ENCODE measurements at places on chromosomes 6 and 20. TPM values are rescaled to one million over a fixed set of nuclear protein-coding genes. Genes with fewer than 3 reads are reported as not detected.

HLA-DQB1 gene
- not detected for total RNA-seq

- DNase-seq: no peak
Measured at GRCh38 chr6:43377710-43378229, 8.3 kb upstream of the ZNF318 start.

DNA sequence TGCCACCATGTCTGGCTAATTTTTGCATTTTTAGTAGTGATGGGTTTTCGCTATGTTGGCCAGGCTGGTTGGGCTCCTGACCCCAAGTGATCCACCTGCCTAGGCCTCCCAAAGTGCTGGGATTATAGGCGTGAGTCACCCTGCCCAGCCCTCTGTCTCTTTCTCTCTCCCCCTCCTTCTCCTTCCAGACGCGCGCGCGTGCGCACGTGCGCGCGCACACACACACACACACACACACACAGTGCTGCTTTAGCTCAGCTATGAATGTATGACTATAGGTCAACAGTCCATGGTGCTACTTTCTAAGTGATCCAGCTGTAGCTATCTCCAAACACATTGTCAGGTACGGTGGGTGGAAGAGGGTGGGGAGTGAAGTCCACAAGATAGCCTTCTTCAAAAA, 449.5 kb downstream of the PHF3 start:
- no peak for DNase-seq

HDAC2 gene
- 163 TPM for total RNA-seq

- peak; percentile 67 for DNase-seq
Measured at GRCh38 chr6:91299544-91300491, 712.9 kb upstream of the MAP3K7 start.

MEP1A gene
- not detected for total RNA-seq

ESF1 gene
- total RNA-seq: 5.9 TPM

DNA sequence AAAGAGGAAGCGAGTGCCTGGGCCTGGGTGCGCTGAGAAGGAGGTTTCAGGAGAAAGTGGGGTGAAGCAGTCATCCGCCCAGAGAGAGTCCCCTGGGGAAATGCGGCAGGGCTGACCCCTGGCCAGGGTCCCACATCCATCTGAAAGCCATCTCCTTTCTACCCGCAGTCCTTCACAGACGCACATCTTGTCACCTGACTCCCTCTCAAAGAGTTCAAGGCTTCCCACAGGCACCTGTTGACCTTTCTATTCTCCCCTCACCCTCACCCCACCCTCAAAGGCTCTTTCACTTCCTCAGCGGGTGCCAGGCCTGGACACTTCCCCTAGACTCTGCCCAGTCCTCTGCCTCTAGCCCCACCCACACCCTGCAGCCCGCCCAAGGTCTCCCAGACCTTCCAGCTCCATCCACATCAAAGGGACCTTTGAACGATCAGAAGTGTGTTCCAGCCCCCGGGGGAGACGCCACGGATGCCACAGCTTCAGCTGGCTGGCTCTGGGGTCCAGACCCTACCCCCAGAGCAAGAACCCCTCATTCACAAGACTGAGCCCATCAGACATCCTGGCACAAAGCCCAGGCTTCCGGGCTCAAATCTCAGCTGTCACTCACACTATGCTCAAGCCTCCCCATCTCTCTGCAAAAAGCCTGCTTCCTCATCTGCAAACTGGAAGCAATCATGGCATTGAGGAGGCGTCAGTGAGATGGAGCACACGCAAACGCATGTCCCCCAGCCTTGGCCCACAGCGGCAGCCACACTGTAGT, 2.1 kb downstream of the CTSZ start:
- no peak for DNase-seq

TTK gene
- total RNA-seq: 173 TPM

NOX3 gene
- not detected for total RNA-seq

GRCh38 chr6:74050921-74051320, 354.9 kb downstream of the CD109 start:
- no peak for DNase-seq

GRCh38 chr20:10739566-10739965, 65.8 kb upstream of the JAG1 start:
- DNase-seq: no peak

DSE gene
- total RNA-seq: 5.4 TPM

GRCh38 chr20:1888796-1889463, 6.3 kb upstream of the SIRPA start:
- no peak for DNase-seq

CTAGE9 gene
- total RNA-seq: not detected

DNA sequence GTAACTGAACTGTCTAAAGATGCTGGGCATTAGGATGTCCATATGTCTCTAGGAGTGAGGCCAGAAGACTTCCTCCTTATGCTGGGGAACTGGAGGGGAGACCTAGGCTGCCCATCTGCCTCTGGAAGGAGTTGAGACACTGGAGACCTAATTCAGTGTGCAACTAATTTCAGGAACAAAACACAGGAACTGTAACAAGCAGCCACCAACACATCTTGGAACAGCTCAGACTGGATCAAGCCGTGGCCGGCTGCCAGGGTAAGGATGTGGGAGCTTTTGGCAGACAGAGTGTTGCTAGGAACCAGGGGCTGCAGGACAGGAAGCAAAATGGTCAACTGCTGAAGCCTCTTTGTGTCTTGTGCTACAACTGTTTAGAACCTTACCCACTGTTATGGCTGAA, 16.4 kb upstream of the MAS1 start:
- DNase-seq: peak; percentile 77

DNA sequence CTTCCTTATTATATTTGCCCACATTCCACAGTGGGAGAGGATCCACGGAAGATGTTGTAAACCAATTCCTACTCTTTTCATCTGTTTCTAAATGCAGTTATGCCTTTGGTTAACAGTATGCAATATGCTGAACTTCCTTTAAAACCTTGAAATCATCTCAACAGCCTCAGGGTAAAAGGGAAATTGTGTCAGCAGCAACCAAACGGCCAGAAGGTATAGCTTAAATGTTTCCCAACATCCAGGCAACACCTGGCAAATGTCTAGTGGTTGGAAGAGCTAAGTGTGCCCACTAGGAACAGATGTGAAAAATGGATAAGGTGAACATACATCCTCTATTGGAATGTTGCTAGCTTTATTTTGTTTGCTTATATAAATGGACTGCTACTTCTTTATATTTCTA, 164.8 kb downstream of the FAXC start:
- no peak for DNase-seq

DNA sequence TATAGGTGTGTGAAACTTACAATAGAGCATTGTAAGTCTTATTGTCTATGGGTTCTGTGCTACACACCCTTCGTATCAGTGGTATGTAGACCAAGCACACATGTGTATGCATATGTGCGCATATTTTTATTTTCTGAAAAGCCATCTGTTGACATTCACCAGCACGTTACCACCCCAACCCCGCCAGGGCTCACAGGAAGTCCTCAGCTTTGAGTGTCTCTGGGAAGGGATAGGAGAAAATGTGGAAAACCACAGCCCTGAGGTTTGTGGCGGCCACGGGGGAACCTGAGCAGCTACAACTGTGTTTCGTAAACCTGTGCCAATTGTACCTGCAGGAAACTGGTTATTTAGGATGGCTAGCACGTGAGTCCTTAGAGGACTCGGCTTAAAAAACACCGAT, 123.3 kb upstream of the PHACTR3 start:
- DNase-seq: no peak

- DNase-seq: no peak
Measured at GRCh38 chr6:42710316-42710715, 12.1 kb downstream of the PRPH2 start.

GLP1R gene
- total RNA-seq: not detected

GRCh38 chr6:88698661-88699060, 264.8 kb downstream of the RNGTT start:
- no peak for DNase-seq

- DNase-seq: no peak
Measured at GRCh38 chr20:53281557-53282117, 309.5 kb downstream of the TSHZ2 start.

REM1 gene
- not detected for total RNA-seq

GRCh38 chr6:98516866-98517265, 317.5 kb upstream of the POU3F2 start:
- no peak for DNase-seq

GRCh38 chr20:58584051-58584824, 66.8 kb upstream of the STX16 start:
- no peak for DNase-seq

- DNase-seq: no peak
Measured at GRCh38 chr6:51468704-51469103, 618.7 kb downstream of the PKHD1 start.

DNA sequence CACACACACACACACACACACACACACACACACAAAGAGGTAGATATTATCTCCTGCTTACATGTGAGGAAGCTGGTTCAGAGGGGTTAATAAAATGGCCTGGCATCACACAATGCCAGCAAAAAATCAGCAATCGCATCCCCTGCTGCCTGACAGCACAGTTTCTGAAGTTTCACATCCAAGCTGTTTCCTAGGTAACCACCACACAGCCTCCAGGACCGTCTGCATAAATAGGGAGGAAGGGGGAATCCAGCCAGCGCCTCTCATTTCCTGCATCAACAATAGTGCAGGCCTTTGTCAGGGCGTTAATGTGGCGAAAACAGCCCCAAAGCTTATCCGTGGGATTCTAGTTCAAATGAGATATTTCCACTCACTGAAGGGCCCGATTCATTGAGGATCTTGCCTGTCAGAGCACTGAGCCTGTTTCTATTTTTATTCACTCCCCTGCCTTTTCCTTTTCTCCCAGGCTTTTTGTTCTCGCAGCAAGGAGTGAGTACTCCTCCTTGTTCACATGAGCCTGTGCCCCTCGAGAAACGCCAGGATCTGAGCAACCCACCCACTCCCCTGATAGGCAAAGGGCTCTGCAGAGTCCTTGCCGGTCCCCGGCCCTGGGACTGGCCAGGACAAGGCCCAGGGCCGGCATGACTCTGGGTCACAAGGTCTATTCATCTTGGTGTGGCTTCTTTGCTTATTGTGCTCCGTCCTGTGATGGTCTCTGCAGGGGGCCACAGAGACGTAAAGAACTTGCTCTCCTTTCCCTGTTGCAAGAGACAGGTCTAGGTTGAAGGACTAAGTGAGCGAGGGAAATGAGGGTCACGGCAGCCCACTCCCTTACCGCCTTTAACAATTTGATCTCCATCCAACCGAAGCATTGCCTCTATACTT, 32.7 kb downstream of the TUBB2B start:
- no peak for DNase-seq

DNA sequence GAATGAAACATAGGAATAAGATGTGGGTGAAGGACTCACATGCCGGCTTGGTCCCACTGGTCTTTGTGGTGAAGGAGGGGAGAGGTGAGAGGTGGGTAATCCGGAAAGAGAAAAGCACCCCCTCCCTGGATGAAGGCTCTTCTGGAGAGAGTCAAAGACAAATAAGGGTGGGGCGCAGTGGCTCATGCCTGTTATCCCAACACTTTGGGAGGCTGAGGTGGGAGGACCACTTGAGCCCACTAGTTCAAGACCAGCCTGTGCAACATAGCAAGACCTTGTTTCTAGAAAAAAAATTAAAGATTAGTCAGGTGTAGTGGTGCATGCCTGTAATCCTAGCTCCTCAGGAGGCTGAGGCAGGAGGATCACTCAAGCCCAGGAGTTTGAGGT, 3.1 kb downstream of the LTB start:
- no peak for DNase-seq

DNA sequence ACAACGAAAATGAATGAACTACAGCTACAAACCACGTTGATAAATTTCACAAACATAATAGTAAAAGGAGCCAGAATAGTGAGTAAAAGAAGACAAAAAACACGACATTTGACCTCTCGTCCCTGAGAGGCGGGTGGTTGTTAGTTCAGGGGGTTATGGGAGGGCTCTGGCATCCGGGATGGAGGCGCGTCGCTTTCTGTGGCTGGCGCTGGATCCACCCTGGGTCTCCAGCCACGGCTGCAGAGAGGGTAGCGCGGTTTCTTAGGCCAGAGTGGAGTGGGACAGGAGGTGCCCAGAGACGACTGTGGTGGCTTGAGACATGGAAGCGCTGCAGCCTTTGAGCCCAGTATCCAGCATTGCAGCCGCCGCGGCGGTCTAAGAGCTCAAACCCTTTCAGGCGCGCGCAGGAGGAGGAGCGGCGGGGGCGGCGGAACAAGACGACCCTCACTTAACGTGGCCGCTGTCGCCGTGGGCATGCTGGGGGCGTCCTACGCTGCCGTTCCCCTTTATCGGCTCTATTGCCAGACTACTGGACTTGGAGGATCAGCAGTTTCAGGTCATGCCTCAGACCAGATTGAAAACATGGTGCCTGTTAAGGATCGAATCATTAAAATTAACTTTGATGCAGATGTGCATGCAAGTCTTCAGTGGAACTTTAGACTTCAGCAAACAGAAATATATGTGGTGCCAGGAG, 3.7 kb upstream of the ZSCAN23 start:
- DNase-seq: no peak

APOM gene
- not detected for total RNA-seq

DNA sequence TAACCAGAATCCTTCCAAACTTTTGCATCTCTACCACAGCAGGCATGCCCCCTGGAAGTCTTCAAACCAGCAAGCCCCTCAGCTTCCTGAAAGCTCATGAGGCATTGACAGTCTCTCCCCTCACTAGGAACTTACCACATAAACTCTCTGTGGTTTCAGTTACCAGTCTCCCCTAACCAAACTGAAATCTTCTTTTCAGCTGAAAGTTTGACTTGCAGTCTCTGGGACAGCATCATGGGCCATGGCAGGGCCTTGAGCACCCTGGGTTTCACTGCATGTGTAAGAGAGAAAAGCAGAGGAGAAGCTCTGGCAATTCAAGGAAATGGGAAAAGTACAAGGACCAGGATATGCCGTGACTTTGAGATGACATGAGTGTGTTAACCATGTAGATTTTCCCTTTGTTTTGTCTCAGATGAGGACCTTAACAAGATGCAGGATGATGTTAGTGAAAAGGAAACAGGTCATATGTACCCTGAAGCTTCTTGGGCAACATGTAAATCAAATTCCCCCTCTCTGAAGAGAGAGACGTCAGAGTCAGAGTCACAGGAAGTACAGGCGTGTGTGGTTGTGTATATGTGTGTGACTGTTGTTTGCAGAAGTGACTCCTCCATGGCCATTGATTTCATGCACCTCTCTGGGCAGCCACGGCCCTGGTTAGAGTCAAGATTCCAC, 106.3 kb downstream of the TNFRSF21 start:
- DNase-seq: no peak

- no peak for DNase-seq
Measured at GRCh38 chr20:35979544-35979943, 11.2 kb downstream of the CNBD2 start.

GRCh38 chr6:156378853-156379252, 398.3 kb upstream of the ARID1B start:
- DNase-seq: no peak

KAT14 gene
- 9.9 TPM for total RNA-seq
